ENCODE measurements at places on chromosomes 11 and 22.

- DNase-seq: no peak
Observed at GRCh38 chr22:40007853-40008710, 13.3 kb downstream of the FAM83F start.

- no peak for DNase-seq
Observed at GRCh38 chr22:45603619-45604018, 68.0 kb upstream of the ATXN10 start.

DNA sequence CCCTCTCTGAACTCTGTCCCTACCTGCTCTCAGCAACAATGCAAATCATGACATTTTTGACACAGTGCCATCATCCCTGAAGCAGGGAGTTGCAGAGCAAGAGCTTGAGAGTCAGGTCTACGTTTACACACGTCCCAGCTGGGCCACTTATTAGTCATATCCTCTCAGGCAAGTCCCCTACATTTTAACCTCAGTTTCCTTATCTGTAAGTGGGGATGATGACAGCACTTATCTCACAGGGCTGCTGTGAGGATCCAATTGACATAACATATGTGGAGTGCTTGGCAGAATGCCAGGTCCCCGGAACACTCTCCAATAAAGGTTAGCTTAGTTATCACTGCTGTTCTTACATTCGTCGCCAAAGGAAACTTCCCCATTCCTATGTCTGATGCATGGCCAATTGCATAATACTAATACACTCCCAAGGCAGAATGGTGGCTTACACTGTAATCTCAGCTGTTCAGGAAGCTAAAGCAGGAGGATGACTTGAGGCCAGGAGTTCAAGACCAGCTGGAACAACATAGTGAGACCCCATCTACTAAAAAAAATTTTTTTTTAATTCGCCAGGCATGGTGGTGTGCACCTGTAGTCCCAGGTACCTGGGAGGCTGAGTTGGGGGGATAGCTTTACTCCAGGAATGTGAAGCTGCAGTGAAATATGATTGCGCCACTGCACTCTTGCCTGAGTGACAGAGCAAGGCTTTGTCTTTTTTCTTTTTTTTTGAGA lies 16.6 kb downstream of the ASCC2 start:
- no peak for DNase-seq

GRCh38 chr22:46259374-46259773 lies 3.8 kb downstream of the PKDREJ start:
- DNase-seq: no peak

DNA sequence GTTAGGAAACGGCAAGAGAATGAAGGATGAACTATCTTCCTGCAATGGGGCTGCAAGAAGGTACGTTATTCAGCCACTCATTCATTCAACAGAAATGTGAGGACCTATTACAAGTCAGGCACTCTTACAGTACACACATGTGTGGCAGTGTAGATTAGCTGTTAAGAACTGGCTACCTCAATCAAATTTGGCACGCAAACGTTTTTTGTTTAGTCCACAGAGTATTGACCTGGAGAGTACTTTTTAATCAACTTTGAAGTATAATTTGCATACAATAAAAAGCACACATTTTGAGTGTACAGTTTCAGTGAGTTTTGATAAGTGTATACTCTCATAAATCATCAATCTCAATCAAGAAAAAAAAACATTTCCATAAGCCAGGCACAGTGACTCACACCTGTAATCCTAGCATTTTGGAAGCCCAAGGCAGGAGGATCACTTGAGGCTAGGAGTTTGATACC lies 24.2 kb downstream of the MRTFA start:
- DNase-seq: no peak

- DNase-seq: no peak
Observed at GRCh38 chr11:113267493-113267892, 46.9 kb upstream of the TTC12 start.

GRCh38 chr11:66883016-66883965 lies 26.4 kb downstream of the LRFN4 start:
- DNase-seq: peak; percentile 41

DNA sequence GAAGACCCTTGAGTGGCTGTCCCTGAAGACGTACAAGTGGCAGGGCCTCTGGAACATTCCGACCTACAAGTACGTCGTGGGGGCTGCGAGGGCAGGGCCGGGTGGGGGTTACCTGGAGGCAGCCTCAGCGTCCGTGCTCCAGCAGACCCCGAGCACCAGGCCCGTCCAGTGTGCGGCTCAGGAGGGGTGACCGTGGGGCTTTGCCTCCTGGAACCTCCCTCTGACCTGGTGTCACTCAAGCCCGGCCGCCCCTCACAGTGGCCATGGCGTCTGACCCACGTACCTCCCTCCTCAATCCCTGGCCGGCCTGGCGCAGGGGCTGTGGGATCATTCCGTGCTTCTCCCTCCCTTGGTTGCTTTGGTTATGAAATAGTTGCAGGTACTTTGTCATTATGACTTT lies 18.5 kb downstream of the RNH1 start:
- DNase-seq: no peak

GRCh38 chr11:65362320-65362931 lies 7.9 kb downstream of the TIGD3 start:
- no peak for DNase-seq

- no peak for DNase-seq
Observed at GRCh38 chr11:1746511-1746931, 3.9 kb downstream of the IFITM10 start.

GRCh38 chr22:30254314-30254713 lies 7.8 kb upstream of the LIF start:
- no peak for DNase-seq

DNA sequence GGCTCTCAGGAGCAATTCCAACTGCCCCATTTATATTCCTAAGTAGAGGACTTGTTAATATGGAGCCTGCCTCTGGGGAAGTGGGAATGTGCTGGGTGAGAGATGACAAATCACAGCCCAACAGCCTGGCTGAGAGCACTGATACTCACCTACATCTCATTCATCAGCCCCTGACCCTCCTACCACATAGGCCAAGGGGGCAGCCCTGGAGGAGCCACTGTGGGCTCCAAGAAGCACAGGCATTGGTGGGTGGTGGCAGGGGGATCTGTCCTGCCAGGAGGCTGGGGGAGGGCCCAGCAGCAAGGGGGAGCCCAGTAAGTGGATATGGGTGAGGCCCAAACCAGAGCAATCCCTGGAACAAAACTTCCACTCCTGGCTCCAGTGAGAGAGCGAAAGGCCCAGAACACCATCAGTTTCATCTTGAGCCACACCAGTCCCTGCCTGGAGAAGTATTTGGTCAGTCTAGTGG lies 79.7 kb downstream of the BUD13 start:
- DNase-seq: no peak

DNA sequence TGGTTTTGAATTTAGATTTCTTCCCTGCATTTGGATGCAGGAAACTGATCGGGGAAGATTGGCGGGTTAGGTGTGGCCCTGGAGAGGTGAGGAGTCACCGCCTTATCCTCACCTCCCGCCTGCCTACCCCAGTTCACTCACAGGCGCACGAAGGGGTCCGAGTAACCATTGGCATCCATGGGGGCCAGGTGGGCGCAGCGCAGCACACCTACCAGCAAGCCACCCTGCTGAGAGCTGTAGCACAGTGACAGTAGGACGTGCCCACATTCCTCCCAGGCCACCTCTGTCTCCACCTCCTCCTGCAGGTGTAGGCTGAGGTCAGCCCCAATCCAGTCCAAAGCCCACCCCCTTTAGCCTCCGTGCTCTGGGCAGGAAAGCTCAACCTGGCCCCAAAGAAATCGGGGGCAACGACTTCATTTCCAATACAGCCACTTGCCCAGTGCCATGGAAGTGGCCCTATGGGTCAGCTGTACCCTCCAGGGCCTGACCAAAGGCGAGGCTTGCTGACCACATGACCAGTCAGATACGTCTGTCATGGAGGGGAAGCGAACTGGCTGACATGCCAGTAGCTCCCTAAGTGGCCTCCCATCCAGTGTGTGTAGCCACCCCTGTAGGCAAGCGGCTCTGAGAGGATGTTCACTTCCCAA lies 6.7 kb downstream of the NDUFV1 start:
- no peak for DNase-seq

DNA sequence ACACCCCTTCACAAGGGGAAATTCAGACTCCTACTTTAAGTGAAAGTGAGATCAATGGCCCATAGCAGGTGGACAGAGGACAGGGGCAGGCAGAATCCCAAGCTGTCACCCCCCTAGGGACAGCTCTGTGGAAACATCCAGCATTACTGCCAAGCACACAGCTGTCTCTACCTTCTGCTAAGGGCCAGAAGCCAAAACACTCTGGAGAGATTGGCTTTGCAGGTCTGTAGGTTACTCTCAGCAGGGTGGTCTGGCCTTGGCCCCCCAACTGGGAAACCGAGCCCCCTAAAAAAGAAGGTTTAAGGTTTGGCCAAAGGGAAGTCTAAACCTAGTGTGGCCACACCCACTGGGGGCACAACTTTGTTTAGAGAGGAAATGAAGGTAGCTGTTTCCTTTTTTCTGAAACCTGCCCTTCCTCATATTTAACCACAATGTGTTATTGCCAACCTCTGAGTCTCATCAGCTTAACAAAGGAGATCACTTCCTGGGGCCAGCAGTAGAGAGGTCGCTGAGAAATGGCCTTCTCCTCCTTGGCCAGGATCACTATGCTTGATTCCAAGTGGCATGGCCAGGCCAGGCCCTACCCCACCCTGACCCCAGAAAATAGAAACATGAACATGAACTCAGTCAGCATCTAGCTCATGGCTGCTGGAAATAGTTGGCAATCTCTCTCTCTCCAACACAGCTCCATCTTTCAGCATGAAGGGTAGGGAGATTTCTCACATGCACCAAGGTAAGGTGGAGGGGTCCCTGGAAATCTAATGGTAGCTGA lies 25.9 kb upstream of the SCARF2 start:
- no peak for DNase-seq

DNA sequence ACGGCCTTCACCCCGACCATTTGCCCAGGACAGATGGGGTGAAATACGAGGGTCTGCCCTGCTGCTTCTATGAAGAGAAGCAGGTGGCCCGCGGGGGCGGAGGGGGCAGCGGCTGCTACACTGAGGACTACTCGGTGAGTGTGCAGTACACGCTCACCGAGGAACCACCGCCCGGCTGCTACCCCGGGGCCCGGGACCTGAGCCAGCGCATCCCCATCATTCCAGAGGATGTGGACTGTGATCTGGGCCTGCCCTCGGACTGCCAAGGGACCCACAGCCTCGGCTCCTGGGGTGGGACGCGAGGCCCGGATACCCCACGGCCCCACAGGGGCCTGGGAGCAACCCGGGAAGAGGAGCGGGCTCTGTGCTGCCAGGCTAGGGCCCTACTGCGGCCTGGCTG lies 11.2 kb downstream of the C22orf31 start:
- no peak for DNase-seq

DNA sequence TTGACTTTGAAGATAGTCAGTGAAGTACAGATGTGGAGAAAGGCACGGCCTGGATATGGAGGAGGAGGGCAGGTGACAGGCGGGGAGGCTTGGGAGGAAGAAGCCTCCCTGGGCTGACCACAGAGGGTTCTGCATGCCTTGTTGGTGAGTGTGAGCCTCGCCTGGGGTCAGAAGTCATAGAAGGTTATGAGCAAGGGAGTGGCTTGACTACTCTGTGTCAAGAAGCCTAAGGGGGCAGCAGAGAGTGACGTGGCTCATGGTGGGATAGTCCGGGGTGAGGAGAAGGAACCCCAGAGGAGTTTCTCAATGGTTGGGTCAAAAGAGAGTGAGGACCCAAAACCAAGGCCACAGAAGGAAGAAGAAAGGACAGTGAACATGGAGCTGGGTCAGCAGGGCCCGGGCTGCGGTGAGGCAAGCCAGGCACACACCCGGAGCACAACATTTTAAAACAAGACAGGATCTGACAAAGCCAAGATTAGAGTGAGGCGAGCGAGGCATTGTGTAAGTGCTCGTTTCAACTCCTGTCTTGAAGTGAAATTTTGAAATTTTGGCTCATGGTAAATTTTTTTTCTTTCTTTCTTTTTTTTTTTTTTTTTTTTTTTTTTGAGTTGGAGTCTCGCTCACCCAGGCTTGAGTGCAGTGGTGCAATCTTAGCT lies 31.9 kb downstream of the PDGFB start:
- DNase-seq: no peak

DNA sequence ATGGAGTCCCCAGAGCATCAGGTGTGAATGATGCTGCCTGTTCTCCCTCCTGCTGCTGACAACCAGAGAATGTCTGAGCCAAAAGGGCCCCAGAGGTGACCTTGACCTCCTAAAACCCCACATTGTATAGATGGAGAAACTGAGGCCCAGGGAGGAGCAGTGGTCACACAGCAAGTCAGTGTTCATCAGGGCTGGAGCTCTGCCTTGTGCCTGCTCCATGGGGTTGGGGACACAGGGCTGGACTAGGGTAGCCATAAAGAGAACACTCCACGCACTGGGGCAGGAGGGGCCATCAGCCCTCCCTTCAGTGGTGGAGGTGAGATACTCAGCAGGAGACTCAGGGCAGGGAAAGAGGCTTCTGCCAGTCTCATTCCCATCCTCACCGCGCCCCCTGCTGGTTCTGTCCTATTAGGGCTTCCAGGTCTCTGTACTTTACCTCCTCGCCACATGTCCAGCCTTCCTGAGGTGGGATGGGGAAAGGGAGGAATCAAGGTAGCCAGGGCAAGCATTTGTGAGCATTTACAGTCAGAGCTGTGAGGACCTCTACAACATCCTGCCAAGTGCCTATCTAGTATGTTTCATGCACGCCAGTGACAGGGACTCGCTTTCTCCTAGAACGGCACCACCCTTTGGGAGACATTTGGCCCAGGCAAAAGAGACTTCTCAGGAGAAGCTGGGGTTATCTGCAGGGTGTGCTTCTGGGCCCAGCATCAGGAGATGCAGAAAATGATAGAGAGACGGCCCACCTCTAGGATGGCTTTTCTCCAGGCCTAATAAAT lies 43.2 kb downstream of the NEU3 start:
- peak; percentile 48 for DNase-seq

DNA sequence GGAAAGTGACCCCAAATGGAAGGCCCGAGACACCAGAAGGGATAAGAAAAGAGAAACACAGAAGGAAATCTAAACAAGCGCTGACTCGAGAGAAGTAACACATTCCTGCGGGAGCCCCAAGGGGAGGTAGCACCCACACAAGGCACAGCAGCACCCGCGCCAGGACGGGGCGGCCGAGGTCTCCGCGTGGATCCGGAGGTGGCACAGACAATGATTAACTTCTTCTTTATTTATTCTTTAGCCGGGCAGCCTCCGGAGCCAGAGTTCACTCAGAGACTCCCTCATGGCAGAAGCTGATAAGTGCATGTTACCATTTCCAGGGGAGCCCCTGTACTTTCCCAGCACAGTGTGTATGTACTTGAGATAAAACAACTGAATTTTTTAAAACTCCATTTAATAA lies 5.1 kb downstream of the TOLLIP start:
- no peak for DNase-seq

- DNase-seq: no peak
Observed at GRCh38 chr11:125772834-125773505, 5.7 kb downstream of the PATE2 start.

DNA sequence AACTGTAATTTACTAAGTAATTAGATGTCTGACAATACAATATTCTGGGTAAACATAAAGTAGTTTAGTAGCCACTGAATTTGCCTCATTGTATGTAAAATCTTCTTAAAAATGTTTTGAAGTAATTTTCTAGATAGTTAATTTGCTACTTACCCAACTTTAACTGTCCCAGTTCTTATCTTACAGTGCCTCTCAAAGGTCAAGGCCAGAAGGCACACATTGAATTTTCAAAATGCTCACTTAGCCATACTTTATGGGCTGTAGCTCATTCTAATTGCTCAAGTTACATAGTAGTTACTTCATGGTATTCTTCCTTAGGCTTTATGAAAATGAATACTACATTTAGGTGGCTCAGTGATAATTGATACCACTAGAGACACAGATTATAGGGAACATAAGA lies 666.6 kb downstream of the CNTN5 start:
- DNase-seq: no peak
